ENCODE measurements at places on chromosomes 11 and 22.

GRCh38 chr22:41526830-41527799 is 17.2 kb downstream of the POLR3H start:
- DNase-seq: no peak

DNA sequence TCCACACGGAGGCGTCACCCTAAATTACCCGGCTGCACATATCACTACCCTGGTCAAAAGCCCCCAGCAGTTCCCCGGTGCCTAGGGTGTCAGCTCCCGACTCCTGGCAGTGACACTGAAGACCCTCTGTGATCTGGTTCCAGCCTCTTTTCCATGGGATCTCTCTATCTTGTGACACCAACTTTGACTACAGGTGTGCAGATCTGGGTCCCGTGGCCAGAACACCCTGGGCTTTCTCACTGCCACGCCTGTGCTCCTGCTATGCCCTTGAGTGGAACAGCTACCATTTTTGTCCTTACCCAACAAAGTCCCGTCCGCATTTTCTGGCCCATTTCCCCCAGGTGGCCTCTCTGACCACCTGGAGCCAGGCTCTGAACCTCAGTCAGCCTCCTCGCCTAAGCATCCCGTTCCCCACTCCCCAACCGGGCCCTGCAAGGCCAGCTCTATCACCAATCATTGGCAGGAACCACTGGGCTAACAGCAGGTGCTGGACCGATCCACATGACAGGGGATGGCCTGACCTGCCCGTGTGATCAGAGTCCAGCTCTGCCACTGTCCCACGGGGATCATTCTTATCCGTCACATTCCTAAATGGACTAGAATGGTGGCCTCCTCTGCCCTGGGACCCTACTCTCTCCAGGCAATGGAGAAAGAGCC is 20.7 kb upstream of the CBX7 start:
- no peak for DNase-seq

GRCh38 chr11:67407688-67408163 is 3.8 kb downstream of the TBC1D10C start:
- no peak for DNase-seq

DNA sequence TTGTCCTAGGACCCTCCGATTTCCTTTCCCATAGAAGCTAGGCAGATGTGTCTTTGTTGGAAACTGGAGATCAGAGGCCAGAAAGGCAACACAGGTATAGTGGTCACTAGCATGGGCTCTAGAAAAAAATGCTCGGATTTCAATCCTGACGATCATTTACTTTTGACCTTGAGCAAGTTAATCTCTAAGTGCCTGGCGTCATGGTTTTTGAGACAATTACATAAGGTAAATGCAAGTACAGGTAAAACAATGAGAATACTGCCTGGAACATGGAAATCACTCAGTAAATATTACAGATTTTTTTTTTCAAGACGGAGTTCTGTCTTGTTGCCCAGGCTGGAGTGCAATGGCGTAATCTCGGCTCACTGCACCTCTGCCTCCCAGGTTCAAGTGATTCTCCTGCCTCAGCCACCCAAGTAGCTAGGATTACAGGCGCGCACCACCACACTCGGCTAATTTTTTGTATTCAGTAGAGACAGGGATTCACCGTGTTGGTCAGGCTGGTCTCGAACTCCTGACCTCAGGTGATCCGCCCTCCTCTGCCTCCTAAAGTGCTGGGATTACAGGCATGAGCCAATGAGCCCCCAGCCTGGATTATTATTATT is 1.1 kb upstream of the DENND5A start:
- no peak for DNase-seq

DNA sequence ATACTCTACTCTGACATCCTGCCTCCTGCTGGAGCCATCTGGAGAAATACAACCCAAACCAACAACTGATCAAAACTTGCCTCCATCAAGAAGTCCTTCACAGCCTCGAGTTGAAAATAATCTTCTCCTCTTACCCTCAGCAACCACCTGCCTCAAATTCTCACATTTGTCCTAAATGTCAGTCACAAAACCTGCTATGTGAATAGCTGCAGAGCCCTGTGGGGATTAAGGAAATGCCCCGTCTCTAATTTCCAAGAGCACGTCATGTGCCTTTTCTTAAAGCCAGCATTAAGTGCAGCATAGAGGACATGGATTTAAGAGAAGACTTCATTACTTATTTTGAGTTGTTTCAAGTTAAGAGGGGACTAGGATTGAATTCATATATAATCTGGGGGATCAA is 105.9 kb downstream of the TRPC6 start:
- DNase-seq: no peak
